ENCODE measurements at places on chromosomes 11 and 22.

GRCh38 chr22:22752556-22753477, 108.4 kb downstream of the GGTLC2 start:
- DNase-seq: no peak

- DNase-seq: no peak
Measured at GRCh38 chr11:93209466-93209865, 11.7 kb upstream of the SLC36A4 start.

DNA sequence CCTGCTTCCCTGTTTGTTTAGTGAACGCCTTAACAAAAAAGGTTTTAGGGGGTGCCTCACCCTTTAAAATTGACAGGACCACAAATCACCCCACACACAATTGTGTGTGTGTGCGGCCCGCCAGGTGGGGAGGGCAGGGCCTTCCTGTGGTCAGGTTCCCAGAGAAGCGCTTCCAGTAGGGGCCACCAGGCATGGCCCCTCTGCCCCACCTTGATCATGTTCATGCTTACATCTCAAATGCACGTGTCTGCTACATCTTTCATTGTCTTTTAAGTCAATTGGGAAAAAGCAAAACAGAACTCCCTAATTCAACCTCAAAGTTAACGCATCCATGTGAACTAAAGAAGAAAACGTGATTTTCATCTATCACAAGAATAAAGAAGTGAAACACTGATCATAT, 1335.3 kb downstream of the TBC1D22A start:
- no peak for DNase-seq

- no peak for DNase-seq
Measured at GRCh38 chr11:1969035-1969434, 21.9 kb downstream of the MRPL23 start.

GRCh38 chr11:121291896-121292494, 576 bp upstream of the SC5D start:
- DNase-seq: no peak

DNA sequence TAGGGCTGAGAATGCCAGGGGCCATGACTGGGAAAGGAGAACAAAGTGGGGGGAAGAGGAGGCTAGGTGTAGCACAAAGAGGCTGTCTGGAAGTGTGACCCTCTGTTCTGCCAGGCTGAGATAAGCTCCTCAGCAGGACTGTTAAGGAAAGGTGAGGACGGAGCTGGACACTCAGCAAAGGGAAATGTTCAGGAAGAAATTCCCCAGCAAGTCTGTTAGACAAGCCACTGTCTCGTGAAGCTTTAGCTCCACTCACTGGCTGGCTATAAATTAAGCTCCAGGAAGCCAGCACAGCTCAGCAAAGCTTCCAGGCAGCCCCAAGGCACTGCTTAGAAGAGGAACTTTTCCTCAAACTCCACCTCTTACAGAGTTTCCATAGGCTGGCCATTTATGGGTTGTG, 181.2 kb upstream of the API5 start:
- no peak for DNase-seq

DNA sequence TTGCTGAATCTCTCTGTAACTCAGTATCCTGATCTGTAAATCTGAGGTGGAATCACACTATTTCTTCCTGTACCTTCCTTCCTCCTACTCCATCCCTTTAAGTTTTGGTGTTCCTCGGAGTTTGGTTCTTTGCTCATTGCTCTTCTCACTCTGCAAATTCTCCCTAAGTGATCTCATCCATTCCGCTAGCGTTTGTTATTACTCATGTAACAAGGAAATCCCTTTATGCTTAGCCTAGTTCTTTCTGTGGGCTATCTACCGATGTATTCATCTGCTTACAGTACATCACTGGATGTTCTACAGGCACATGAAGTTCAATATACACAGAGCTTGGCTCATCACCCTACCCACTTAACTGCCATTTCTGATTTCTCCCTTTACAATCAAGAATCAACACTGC, 1.6 kb upstream of the CEP295 start:
- no peak for DNase-seq

- no peak for DNase-seq
Measured at GRCh38 chr11:111183706-111184105, 61.8 kb upstream of the POU2AF2 start.

DNA sequence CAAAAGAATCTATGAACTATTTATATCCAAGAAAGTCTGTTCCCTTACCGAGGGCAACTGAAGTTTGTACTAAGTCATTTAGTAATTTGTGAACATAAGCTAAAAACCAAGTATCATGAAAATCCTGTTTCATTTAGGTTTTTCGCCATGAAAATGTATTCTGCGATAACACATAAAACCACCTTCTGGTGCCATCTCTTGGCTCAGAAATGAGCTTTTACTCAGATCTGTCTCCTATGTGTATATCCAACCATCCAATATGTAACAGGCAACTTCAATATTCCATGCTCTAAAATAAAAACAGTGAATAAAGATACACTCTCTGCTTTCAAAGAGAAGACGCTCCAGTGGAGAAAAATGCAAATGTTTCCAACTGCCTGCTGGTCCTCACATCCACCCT, 118.1 kb upstream of the BID start:
- no peak for DNase-seq

GRCh38 chr22:33891455-33891854, 28.8 kb downstream of the LARGE1 start:
- no peak for DNase-seq

DNA sequence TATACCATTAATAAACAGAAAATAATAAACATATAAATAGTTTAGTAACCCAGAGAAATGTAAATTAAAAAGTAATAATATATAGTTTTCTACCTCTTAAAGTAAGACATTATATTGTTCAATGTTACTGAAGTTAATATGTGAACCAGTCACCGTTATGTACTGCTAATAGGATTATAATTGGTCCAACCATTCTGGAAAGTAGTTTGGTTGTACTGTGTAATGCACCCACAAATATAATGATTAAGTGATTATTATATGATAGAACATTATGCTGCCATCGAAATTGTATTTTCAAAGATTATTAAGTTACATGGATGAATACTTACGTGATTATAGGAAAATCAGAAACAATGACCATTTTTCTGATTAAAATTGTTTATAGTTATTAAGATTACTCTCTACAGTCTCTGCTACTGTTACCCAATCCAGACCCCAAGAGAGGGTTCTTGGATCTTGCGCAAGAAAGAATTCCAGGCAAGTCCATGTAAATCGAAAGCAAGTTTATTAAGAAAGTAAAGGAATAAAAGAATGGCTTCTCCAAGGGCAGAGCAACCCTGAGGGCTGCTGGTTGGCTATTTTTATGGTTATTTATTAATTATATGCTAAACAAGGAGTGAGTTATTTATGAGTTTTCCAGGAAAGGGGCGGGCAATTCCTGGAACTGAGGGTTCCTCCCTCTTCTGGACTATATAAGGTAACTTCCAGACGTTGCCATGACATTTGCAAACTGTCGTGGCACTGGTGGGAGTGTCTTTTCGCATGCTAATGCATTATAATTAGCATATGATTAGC, 50.1 kb downstream of the ACER3 start:
- DNase-seq: no peak

DNA sequence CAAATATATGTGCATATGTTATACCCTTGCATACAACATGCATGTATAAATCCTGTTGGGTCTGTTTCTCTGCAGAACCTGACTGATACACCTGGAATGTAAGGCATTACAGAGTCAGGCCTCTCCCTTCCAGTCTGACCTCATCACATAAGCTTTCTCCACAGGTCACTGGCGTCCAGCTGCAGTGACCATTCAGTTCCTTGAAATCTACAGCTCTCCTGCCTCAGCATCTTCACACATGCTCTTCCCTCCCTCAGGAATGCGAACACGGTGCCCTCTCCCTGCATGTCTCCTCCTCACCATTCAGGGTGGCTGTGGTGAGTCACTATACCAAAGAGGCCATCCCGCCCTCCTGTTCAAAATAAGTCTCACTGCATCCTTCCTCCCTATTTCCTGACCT, 657.8 kb upstream of the B3GAT1 start:
- DNase-seq: no peak

DNA sequence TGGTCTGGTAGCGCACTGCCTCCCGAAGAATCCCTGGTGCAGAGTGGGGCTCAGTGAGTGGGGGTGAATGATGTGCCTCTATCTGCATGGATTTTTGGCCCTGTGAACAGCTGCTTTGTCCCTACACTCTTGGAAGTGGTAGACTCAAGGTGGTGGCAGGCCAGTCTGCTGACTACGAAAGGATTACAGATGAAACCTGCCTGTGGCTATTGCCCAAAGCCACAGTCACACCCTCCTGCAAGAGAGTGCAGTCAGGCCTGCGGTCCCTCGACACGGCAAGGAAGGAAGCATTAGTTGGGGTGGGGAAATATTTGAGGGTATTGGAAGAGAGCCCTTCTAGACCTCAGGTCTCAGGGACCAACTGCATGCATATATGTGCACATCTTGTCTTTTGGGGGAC, 63.7 kb downstream of the DSCAML1 start:
- DNase-seq: no peak

DNA sequence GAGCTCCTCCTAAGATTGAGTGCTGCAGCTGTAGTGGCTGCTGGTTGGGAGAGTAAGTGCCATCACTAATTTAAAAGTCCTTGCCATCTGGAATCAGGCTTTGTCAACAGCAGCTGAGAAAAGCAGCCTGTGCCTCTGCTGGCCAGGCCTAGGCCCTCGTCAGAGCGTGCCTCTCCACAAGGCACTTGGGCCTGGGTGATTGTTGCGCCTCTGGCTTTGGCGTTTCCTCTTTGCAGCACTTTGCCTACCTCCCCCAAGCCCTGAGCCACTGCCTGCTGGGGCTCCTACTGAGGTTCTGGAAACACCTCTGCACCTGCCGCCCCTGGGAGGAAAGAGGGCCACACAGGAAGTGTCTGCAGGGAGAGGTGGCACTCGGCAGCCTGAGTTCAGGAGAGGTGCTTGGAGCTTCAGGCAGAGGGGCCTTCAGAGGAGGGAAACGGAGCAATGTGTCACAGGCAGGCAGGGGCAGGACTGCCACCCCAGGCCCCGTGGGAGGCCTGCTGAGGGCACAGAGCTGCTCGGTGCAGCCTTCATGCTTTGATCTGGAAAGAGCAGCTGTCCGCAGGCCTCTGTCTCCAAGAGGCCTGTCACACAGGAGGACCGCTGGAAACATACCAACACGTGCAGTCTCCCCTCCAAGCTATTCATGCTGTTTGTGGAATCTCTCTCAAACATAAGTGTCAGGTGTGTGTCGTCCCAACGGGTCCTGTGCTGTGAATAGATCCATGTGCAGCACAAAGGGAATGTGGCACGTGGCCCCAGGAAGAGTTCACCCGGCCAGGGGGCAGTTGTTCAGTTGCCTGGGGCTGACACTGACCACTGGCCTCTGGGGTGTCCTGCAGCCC, 61.5 kb upstream of the EMID1 start:
- DNase-seq: no peak

All from activated gamma-delta T cell (primary cell).